ENCODE measurements at places on chromosomes 5 and 9.

DNA sequence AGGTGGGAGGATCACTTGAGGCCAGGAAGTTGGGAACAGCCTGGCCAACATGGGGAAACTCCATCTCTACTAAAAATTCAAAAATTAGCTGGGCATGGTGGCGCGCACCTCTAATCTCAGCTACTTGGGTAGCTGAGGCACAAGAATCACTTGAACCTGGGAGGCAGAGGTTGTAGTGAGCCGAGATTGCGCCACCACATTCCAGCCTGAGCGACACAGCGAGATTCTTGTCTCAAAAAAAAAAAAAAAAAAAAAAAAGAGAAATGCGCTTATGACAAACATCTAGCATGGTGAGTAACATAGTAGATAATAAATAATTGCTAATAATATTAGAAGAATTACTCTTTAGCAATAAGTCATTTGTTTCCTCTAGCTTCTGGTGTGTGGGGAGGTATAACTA, 25.9 kb downstream of the RUSC2 start:
- DNase-seq = no peak

GRCh38 chr5:16467363-16468219, 2.0 kb upstream of the ZNF622 start:
- no peak for DNase-seq

DNA sequence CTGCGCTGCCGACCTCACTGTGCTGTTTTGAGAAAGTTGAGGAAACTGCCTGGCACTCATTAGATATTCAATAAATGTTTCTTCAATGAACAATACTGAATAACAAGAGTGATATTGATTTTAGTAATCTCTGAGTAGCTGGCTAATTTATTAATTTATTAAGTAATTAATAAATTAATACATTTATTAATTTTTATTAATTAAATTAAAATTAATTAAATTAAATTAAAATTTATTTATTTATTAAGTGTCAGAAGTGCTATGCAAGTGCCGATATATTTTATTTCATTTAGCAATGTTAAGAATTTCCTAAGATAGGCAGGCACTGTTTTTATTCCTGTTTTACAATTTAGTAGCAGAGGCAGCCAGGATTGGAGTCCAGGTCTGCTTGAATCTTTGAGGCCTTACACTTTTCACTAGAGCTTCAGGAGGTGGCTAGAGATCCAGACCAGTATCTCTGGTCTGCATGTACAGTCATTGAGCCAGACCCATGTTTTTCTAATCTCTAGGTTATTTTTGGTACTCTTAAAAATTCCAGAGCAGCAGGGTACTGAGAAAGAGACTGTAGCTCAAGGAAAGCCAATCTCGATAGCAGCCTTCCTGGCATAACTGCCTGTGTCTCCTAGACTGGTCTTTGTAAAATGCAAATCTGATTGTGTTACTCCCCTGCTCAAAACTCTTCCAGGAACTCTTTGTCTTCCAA, 109.2 kb downstream of the ARHGEF28 start:
- DNase-seq = no peak

- DNase-seq = no peak
Observed at GRCh38 chr5:37754976-37755375, 84.9 kb downstream of the GDNF start.

- DNase-seq = no peak
Observed at GRCh38 chr9:115627511-115627910, 509.6 kb upstream of the TNC start.
